Epithelial cell of proximal tubule (primary cell): ENCODE measurements at places on chromosomes 4 and X. TPM values are rescaled to one million over a fixed set of nuclear protein-coding genes. Genes with fewer than 3 reads are reported as not detected.

DNA sequence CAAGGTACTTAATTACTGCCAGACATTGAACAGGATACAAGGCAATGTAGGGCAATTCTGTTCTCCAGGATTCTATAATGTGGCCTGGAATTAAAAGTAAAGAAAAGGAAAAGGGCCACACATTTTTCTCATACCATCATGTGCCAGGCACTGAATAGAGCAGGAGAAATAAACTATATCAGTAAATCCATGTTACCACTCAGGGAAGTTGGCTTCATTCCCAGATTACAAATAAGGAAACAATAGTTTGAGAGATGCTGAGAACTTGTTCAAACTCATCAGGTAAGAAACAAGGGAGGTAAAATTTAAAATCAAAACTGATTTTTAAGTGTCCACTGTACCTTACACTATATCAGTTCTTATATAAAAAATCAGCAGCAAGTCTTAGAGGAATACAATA, 645.0 kb upstream of the ATOH1 start:
- DNase-seq = no peak

DNA sequence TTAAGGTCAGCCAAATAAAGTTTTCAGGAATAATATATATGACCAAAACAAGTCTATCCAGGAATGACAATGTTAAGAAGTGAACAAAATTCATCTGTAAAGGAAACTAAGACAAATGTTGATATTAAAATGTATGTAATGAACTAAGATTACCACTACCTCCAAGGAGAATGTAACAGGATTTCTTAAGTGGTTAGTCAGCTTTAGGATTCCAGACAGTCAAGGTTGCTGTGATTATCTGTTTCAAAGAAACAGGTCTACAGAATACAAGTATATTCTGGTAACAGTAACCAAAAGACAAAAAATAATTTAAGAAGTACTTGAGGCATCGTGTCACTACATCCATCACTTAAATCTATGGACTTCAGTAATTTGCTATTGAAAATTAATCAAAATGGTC, 172.8 kb downstream of the SCFD2 start:
- DNase-seq = no peak

Gene MAOA
- total RNA-seq = 3.5 and 4.3 TPM in 2 replicates

- no peak for DNase-seq
Observed at GRCh38 chr4:83947125-83947829, 411.4 kb downstream of the GPAT3 start.

GRCh38 chr4:148330161-148330560, 112.1 kb downstream of the NR3C2 start:
- DNase-seq = no peak
